ENCODE measurements at places on chromosomes 11 and 22.
A peak's percentile ranks its signal among the peaks of the same experiment; 100 is the strongest.

GRCh38 chr22:37898441-37899181, 7.5 kb upstream of the MICALL1 start:
- no peak for DNase-seq

DNA sequence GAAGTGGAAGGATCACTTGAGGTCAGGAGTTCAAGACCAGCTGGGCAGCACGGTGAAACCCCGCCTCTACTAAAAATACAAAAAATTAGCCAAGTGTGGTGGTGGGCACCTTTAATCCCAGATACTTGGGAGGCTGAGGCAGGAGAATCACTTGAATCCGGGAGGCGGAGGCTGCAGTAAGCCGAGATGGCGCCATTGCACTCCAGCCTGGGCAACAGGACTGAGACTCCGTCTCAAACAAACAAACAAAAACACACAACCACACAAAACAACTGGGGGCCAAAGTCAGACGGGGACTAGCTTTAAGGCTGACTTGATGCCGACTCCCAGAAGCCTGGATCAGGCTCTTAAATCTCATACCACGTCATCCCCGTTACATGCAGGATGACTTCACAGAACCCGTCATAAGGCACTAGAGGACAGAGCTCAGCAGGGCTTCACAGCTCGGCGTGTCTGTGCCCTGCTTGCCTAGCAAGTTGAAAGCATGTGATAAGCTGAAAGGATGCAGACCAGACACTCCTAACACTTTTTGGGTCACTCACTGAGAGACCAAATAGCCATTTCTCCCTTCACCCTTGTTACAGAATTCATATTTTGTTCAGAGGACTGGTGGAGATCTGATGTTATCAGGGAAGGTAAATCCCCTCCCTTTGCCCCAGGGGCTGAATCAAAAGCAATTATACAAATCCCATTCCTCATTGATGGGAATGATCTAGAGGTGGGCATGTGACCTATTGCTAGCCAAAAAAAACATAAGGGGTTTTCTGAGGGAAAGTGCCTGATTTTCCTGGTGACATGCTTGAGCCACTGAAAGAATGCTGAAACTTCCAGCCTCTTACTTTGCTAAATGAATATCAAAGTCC, 65.4 kb downstream of the GAB2 start:
- DNase-seq: no peak

- DNase-seq: no peak
Observed at GRCh38 chr11:13286279-13286821, 8.8 kb downstream of the BMAL1 start.

DNA sequence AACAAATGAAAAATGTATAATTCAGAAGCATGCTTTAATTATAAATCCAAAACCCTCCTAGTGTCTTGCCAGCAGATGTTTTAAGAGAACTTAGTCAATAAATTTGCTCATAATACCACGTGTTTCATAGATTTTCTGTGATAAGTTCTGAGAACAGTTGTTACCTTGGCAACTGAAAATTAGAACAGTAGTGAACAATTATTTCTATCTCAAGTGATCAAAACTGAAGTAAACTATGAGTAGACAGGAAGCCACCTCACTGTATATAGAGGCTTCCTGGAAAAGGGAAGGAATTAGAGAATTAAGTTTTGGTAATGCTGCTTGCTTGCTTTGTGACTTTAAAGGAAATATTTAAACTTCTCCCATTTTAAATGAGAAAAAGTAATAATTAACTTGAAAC, 266.0 kb upstream of the ANO3 start:
- no peak for DNase-seq

DNA sequence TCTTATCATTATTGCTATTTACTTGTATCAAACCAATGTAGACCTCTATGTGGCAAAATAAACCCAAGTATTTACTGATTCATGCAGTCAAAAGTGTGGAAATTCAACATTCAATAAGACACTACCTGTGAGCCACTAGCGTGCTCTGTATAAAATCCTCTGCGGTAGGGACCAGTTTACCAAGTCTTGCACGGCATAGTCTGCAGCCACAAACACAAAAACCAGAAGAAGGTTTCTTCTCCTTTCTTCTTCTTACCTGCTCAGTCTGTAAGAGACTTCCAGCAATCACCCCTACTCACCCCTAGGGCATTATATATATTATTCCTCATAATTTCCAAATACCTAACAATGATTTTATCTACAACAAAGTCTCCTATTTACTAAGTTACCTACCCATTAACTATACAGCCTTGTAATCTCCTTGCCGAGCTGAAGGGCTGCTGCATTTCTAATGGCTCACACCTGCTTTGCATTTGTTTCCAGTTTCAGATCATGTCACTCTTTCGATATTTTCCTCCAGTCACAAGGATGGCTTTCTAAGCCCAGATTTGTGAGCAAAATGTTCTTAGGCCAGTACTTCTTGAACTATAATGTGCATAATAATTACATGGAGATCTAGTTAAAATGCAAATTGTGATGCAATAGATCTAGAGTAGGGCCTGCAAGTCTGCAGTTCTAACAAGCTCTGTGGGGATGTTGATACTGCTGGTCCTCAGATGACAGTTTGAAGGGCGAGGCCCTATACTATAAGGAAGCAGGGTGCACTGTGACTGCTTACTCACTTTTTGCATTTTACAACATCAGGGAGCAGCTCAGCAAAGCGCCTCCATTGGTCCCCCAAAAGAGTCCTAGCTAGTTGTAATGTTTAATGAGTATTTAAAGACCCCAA, 191.9 kb upstream of the DDI1 start:
- DNase-seq: no peak

DNA sequence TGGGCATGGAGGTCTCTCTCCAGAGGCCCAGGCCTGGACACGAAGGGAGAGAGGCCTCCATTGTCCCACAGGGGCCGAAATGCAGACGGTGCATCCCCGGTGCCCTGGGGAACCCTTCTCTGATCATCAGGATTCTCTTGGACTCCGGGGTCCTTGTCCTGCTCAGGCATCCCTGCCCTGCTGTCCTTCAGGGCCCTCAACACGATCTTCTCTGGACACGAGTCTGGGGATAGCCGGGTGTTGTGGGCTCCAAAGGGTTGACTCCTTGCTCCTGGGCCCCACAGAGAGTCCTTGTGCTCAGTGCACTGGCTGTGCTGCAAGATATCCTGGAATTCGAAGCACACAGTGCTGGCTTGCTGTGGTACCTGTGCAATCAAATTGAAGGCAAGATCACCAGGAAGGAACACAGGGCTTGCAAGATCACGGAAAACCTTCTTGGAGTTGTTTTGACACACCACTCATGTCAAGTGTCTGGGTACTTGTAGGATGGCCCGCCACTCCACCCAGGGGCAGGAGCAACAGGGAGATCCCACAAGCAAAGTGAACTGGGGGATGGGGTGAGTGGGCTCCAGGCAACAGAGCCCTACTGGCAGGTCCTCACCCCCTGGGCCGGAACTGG, 61.3 kb upstream of the PRODH start:
- DNase-seq: no peak

DNA sequence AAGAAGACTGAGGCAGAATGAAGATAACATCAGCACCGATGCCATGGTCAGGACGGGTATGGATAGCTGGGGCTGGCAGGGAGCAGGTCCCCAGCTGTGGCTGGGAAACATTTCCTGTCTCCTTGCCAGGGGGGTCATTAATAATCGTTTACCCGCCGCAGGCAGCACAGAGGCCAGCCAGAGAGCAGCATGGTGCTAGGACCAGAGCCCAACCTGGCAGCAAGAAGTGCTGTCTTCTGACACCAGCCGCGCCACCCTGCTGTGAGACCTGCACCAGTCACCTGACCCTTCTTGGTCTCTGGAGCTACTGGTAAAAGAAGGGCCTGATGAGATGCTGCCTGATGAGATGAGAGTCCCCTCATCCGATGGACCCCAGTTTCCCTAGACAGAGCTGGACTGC, 36.3 kb downstream of the PDE2A start:
- peak; percentile 36 for DNase-seq

DNA sequence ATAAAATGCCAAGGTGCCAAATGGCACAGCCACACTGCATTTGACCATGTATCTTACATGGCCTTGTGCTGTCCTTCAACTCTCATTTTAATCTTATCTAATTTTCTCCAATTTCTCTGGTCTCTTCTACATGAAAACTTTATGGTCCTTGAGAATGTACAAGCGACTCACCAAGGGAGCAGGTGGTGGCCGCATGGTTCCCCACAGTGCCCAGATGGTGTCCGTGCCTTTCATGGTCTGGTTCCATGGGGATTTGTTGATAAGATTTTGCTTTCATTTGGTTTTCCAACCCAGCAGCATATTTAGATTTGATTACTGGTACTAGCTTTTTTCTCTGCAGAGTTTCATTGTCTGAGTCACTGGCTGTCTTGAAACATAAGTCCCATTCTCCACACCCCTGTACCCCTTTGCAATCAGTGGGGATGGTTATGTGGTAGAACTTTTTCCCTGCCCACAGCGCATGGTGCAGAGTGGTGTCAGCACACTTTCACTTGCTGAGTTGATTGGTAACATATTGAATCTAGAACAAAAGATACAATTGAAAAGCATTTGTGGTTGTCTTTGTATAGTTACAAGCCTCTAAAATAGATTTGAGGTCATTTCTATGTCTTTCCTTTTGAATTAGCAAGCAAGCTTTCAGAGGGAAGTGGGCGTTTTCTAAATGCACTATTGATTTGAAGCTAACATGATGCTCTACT, 24.1 kb downstream of the ZNRF3 start:
- DNase-seq: no peak

DNA sequence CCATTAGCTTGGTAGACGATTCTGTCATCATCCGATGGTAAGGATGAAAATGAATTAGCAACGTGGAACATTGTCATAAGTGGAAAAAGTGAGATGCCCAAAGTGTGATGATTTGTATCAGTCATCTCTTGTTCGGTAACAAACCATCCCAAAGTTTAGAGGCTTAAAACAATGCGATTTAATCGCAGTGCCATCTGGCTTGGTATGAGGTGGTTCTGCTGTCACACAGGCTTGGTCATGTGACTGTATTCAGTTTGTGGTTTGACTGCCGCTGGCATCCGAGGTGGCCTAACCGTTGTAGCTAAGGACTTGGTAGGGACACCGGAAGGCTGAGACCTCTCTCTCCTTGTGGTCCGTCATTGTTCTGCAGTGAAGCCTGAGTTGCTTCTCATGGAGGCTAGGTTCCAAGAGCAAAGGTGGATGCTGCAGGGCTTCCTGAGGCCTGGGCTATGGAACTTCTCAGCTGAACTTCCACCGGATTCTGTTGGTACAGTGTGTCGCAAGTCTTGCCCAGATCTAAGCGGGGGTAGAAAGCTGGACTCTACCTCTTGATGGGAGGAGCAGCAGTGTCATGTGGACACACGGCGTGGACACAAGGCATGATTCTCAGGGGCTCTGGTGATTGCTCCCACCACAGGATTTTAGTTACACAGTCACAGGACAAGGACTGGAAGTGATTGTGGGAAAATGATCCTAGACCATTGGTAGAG, 36.3 kb downstream of the BCR start:
- no peak for DNase-seq

DNA sequence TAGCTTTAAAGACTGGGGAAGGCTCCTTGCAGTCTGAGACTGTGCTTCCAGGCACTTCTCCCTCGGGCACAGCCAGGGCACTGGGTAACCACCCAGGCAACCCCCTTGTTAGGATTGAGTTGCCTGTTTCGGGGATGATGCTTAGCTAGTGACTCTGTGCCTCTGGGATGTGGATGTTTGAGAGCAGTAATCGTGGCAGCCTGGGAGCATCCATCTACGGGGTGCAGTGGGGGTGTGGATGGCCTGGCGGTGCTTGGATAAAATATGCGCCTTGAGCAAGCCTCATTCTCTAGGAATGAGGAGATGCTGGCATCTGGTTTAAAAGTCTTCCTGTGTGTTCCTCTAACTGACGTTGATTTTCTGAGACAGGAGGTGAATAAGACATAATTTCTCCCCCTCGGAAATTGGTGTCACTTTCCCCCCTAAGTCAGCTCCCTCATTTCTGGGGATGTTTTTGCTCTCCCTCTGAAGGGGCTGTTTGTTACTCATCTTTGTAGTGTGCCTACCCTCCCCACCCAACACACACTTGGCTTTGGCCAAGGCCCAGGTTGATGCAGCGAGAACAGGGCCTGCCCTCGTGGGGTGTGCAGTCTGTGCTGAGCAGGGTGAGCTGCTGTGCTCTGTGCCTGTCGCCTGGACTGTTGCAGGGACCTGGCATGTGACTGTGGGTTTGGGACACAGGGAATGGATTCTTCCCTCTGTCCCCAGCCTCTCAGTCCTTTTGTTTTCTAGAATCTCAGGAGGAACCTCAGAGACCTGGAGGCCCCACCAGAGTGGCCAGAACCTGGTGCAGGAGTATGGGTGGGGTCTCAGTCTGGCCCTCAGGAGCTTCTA, 2.0 kb downstream of the GNAZ start:
- no peak for DNase-seq

DNA sequence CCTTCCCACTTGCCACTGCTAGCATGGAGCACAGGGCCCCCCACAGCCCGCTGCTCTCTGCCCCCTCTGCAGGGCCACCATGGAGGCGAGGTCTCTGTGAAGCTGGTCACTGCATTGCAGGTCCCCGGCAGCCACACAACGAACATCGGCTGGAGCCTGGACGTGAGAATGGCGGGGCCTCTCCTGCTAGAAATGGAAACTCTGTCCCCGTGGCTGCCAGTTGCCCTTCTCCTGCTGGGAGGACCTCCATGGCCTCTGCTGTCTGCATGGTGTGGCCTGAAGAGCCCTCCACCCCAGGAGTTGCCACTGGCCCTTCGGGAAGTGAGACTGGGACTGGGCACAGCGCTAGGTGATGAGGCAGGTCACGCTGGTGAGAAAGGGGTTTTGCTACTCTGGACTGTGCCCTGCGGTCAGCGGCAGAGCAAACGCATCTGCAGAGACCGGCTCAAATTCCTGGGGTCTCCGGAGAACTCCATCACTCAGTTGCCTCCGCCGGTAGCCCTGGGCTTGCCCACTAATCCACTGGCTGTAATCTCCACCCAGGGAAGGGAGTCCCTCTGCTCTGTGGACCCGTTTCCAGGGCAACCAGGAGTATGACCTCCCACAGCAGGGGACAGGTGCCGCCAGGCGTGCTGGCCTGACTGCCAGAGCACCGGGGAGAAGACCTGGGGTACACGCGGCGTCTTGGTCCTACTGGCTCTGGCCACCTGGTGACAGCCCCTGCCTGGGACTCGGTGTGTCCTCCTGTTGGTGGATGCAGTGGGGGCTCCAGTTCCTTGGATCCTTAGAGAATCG, 806.3 kb downstream of the BRD1 start:
- no peak for DNase-seq

DNA sequence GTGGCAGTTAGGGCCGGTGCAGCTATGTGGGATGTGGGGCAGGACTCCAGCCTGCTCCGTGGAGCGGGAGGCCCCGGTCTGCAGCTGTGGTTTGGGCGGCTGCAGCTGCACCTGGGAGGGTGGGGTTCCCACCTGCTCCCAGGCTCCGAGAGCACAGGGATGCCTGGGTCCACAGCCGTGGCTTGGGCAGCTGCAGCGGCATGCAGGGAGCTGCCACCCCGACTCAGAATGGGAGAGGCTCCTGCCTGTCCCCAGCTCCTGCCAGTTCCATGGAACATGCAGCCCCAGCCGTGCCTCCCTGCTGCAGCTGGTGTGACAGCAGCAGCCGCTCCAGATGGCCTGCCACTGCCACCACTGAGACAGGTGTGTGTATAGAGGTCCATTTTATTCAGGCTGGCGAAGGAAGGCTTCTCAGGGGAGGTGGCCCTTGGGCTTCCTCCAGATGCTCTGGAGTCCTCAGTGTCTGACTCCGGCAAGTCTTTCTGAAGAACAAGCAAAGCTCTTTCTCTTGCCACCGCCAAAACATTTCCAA, 21.8 kb upstream of the UPK3A start:
- no peak for DNase-seq

- DNase-seq: no peak
Observed at GRCh38 chr11:27553186-27553585, 46.6 kb upstream of the LIN7C start.
